Activated CD8-positive, alpha-beta memory T cell treated with anti-CD3 and anti-CD28 coated beads for 1 hour (primary cell): ENCODE measurements at places on chromosomes 4 and X.

DNA sequence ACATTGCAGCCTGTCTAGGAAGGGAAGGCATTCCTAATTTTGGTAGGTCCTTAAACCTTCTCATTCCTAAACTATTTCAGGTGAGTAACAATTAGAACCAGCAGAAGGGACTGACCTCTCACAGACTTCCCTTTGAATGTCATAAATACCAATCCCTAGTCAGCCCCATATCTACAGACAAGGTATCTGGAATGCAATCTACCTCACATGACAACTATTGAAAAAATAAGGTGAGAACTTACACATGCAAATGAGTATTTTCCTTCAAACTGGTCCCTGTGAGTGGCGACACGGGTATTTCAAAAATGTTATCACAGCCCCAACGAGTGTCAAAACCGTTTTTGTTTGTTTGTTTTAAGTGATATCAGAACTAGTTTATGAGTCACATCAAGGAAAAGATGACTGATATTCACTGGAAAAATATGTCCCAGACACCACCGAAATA, 102.4 kb upstream of the VCX2 start:
- no peak for DNase-seq

DNA sequence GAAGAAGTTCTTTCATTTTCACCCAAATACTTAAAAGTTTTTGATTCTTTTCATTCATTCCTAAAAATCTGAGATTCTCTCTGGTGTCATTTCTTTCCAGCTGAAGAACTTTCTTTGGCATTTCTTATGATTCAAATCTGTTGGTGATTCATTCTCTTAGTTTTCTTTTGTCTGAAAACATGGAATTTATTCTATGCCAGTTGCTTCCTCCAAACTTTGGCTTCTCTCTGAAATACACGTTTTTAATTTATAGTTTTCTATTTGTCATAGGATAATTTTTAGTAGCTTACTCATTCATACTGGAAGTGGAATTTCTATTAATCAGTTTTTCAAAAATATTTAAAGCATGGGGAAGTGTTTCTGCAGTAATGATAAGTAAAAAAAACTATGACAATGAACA, 1012.0 kb downstream of the RPA4 start:
- no peak for DNase-seq

DNA sequence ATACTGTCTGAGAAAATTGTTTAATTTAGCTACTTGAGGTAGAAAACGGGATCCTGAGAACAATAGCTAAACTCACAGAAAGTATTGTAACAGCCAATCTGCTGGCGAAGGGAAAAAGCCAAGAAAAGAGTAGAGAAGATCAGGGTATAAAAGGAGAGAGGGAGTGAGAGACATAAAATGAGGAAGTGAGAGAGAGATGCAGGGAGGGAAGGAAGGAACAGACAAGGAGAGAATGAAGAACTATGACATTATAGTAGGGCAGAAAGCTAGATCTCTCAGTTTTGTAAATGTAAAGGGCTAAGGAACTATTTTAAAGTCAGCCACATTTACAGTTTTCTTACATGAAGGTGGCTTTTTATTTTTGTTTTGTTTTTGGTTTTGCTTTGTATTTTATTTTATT, 1.6 kb upstream of the GIMD1 start:
- no peak for DNase-seq

DNA sequence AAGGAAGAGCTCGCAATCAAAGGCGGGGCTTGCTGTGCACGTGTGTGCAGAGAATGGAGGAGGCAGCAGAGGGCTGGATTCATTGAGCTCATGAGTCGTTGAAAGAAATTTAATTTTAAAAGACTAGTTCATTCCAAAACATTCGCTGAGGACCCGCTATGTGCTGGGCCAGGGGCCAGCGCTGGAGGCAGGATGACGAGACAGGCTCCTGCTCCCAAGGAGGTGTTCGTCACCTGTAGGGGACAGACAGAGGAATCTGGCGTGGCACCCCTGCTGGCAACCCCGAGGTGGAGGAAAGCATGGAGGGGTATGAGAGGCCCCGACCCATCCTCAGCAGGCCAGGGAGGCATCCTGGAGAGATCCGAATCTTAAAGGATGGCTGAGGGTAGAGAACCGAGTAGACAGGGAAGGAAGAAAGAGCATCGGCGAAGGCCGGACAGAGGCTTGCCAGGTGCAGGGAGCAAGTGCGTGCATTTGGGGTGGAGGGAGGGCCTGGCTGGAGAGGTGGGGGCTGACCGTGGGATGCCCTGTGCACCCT, 96.4 kb downstream of the CPZ start:
- no peak for DNase-seq

DNA sequence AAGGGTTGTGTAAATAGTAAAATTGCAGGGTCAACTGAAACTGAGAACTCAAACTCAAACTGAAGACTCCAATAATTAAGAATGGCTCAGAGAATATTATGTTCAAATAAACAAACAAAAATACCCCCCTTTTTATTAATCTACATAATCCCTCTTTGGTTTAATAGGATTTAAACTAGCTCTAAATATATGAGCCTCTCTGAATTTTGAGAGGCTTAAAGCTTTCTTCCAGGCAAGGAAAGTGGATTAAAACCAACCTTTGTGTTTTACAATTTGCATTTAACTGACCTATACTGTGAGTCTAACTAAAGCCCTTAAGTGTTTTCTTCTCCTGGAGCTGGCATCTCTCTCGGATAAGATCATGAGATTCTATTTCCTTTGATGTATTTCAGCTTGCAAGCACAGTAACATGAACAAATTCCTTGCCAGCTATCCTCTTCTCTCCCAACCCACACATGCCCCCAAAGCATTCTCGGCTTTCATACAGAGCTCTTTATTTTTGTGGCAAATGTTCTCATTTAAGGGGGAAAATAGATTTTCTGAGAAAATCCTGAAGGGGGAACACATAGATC, 1310.8 kb upstream of the AGA start:
- DNase-seq = no peak

DNA sequence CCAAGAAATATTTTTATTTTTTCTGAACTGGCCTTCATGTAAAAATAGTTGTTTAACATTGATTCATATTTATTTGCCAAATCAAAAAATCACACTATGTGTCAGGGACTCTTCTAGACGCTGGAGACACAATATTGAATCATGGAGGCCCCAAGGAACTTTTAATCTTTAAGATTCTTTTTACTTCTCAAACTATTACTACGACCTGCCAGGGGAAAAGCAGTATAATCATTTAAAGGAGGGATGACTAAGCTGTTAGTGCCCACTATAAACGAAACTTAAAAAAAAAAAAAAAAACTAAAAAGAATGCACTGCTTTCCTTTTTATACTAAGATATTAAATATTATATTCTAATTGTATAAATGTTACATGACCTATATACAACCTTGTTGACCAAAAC, 84.7 kb downstream of the PPA2 start:
- no peak for DNase-seq

DNA sequence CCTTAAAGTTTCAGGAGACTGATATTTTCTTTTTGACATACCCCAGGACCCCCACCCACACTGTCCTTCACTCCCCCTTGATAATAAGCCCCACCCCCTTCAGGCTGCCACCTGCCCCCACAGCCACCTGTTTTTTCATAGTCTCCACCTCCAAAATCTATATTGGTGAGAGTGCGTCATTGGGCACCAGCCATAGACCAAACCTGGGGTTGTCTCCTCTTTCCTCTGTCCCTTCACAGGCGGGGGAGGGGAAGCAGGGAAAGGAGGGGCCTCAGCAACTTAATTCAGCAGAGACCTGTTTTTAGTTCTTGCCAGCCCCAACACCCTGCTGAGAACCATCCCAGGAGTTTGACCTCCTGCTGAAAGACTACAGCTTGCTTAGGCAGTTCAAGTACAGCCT, 1.1 kb downstream of the ARHGAP36 start:
- no peak for DNase-seq

DNA sequence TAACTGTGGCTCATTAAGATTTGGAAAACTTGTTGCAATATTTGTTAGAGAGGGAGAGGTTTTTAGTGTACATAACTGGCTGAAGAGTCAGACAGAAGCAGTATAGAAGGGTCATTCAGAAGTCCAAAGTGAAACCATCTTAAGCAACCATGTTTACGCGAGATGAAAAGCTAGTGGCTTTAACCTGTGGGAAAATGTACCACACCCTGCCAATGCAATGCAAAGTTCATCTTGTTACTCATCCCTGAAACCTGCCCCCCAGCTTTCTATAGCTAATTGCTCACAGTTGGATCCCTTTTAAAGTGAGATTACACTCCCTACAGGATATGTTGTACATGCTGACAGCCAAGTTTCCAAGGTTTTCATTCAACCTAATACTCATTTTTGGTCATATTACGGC, 96.7 kb upstream of the RAPGEF2 start:
- DNase-seq = no peak

- DNase-seq = no peak
These were observed 75.0 kb downstream of the EVC start for GRCh38 chr4:5785806-5786680.

DNA sequence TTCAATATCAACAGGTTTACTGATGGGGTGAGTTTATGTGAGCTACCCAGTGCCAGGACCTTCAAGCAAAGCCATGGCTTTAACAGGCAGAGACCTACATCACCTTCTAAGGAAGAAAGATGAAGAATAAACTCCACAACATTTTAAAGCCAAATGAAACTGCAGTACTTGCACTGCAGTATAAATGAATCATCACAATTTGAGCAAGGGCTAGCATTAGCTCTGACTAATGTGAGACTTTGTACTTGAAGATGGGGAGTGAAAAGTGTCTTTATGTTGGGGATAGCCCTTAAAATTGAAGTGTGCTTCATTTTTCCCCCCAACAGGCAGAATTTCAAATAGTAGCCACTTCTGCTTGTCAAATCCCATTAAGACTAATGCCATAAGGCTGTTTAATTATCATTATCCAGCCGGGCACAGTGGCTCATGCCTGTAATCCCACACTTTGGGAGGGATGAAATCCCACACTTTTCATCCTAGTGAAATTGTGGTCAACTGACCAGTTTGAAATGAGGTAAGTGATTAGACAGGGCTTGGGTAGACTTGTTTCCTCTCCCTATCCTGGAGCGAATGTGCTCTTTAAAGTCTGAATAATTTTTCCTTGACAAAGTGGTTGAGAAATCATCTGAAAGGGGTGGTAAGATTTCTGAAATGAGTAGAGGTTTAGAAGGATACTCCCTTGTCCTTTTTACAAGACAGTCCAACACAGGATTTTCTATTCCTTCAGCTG, 27.2 kb upstream of the GPR34 start:
- no peak for DNase-seq

DNA sequence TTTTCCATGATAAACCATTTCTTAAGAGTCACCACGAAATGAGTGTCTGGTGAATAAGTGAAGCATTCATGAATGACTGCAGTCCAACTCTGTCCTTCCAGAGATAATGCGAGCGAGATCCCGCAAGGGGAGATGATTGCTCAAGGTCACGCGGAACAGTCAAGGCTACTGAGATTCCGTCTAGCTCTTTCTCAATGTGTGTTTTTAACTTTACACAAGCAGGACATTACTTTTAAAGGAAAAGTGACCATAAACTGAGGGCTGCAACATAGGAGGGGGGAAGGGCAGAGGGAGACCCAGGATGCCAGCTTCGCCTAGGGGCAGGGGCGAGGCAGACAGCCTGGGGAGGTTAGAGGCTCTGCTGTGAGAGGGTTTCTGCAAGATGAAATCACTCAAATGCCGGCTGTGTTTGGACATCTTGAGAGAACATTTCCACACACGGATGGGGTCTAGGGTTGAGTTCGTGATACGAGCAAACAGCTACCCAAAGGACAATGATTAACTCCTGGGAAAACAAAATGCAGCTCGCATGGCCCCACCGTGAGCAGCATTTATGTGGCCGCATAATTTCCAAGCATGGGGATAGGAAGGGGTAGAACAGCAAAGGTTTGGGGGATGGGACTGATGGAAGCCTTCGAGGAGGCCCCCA, 23.8 kb upstream of the CCNQ start:
- no peak for DNase-seq

GRCh38 chr4:2698504-2698903, 57.6 kb downstream of the TNIP2 start:
- no peak for DNase-seq

DNA sequence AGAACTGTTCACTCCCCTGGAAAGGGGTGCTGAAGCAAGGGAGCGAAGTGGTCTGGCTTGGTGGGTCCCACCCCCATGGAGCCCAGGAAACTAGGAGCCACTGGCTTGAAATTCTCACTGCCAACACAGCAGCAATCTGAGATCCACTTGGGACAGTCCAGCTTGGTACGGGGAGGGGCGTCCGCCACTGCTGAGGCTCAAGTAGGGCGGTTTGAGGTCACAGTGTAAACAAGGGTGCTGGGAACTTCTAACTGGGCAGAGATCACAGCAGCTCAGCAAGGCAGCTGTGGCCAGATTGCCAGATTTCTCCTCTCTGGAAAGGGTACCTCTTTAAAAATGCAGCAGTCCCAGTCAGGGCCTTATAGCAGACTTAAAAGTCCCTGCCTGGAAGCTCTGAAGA, 53.9 kb upstream of the GALNTL6 start:
- no peak for DNase-seq

DNA sequence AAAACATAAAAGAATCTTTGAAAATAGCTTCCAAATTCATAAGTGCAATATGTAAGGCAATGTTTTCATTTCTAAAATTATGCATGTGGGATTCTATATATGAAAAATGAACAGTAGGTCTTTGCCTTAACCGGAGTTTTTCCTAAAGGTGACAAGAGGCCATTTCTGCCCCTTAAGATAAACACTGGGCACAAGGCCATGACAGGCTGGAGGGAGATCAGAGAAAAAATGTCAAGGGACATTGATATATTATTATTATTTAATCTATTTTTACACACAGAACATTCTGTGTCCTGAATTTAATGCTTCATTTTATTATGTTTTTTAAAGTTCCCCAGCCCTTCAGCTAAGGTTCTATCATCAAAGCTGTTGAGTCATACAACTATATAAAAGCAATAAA, 118.8 kb downstream of the CHM start:
- no peak for DNase-seq

- DNase-seq = no peak
These were observed 258.6 kb downstream of the TEX13A start for GRCh38 chrX:104961926-104962325.

DNA sequence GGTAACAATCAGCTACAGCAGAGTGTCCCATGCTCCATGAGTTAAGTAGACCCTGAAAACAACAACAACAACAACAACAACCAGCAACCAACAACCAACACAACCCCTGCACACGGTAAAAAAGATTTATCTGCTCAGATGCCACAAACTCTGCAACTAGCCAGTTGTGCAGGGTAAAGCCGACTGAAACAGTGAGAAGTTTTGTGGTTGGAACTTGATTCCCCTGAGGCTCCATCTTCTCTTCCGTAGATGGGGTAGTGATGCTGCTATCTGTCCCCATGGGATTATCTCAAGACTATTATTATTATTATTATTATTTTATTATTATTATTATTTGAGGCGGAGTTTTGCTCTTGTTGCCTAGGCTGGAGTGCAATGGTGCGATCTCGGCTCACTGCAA, 50.6 kb upstream of the RAPGEF2 start:
- DNase-seq = no peak

DNA sequence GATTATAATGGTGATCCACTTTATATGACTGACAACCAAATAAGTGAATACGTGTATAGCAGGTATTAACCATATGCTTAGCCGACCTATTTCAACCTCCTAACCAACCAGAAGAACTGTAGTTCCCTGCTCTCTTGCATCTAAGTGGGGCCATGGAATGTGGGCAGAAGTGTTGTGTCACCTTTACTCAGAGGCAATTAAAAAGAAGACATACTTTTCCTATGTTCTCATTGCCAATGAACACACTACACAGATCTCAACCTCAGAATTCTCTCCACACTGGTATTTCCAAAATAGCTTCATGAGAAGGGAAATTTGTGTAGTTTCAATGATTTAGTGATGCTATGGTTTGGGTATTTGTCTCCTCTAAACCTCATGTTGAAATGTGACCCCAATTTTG, 3.2 kb upstream of the NFKB1 start:
- DNase-seq = no peak

- DNase-seq = no peak
These were observed 2.6 kb downstream of the ARHGAP10 start for GRCh38 chr4:147734496-147734895.
